DMS 273 treated with DMSO at 0.1 percent for 48 hours (cell line): ENCODE measurements at places on chromosomes 7 and 10.

GRCh38 chr10:78579995-78580394 lies 488.8 kb upstream of the ZMIZ1 start:
- no peak for DNase-seq

DNA sequence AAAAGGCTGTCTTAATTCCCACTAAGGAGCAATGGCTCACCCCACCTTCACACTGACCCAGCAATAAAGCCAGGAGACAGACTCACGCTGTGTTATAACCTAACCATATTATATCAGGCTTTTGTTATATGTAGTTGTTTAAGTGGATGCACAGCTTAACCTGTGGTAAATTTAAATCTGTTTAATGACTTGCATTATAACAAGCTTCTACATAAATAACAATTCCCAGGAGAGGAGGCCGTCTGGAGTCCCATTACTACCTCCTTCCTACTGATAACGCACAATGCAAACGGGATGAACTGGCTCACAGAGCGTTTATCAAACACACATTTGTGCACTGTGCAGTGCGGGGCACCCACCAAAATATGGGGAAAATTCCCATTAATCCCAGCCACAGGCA lies 102.1 kb upstream of the MGMT start:
- no peak for DNase-seq

DNA sequence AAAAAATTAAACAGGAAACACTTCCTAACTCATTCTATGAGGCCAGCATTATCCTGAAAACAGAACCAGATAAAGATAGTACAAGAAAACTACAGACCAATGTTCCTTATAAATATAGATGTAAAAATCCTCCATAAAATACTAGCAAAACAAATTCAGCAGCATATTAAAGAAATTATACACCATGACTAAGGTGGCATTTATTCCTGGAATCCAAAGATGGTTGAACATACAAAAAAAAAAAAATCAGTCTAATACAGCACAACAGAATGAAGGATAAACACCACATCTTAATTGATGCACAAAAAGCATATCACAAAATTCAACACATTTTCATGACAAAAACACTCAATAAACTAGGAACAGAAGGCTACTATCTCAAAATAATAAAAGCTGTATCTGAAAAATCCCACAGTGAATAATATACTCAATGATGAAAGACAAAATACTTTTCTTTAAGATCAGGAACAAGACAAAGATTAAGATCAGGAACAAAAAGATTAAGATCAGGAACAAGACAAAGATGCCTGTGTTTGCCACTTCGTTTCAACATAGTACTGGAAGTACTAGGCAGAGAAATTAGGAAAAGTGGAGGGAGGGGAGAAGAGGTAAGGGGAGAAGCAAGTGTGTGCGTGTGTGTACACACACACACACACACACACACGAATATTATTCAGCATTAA lies 95.6 kb downstream of the SNX13 start:
- no peak for DNase-seq

DNA sequence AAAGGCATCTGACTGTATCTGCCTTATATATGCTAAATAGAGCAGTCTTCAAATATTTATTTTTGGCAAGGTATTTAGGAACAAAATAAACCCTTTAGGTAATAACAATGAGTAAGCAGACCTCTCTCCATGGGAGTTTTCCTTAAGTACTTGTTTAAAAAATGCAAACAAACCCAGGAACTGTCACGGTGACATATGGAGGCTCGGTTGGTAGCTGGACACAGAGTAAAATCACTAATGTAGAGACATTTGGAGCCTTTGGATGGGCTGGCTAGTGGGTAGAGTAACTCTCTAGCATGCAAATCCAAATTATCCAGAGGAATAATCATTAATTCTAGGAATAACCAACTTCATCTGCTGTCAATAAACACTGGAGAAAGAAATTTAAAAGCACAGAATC lies 71.6 kb upstream of the LAMB4 start:
- DNase-seq, result peak; percentile 16

DNA sequence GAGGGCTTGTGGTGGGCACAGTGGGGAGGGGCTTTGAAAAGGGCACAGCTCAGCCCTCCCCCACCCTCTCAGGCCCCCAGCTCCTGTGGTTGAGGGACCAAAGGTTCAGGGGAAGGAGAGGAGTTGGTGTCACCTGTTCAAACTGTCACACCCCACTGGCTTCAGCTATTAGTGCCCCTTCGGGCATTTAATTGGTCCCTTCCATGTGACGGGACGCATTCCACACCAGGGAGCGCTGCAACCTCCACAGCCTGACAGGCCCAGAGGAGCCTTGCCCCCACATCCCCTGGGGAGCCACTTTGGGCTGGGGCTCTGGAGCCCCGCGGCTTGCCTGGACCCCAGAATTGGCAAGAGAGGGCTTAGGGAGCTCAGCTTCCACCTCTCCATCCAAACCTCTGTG lies 75.7 kb downstream of the C10orf105 start:
- DNase-seq, result no peak

DNA sequence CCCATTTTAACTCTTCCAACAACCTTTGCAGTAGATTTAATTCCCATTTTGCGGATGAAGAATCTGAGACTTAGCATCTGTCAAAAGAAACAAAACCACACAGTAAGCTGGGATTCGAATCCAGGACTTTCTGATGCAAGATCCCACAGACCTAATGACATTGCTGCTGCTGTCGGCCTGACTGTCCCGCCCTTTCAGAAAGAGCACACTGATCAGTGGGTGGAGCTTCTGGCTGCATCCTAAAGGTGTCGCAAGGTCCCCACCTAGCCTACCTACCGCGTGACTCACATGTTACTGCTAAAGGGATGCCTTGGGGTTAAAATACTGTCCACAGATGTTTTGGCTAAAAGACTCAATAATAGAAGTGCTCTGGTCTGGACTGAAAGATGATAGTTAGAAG lies 134.7 kb downstream of the EMX2 start:
- no peak for DNase-seq

DNA sequence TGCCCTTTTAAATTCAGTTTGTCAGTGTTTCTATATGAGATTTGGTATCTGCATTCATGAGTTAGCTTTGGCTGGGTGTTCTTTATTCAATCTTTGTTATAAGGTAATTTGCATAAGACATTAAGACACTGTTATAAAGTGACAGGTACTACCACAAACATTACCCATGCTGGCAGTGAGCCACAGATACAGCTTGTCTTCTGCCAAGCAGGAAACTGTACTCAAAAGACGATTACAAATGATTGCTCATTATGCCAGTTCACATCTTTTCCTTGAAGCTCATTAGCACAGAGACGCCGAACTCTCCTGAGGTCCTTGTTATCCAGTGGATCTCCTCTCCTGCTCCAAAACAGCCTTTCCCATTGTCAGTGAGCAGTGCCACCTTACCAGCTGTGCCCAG lies 30.4 kb downstream of the AMPH start:
- DNase-seq, result no peak

GRCh38 chr7:92915348-92915747 lies 79.0 kb upstream of the CDK6 start:
- DNase-seq, result no peak

GRCh38 chr7:120729245-120729644 lies 128.7 kb downstream of the TSPAN12 start:
- DNase-seq, result no peak

GRCh38 chr10:76112826-76113150 lies 681.4 kb downstream of the LRMDA start:
- no peak for DNase-seq

DNA sequence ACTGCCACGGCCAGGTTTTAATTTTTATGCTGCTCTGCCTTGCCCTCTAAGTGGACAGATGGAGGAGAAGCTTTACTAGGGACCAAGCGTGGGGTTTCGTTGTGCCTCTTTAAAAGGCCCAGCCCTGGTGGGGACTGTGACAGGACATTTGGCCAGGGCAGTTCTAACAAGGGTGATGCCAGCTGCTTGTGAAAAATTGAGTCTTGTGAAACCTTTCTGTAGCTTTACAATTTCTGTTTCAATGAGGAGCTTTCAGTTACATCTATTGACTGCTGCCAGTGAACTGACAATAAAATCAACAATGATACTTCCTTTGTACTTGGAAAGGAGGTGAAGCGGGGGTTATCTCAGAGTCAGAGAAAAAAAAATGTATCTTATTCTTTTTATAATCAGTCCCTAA lies 233.1 kb upstream of the CSTF2T start:
- DNase-seq, result no peak

GRCh38 chr7:7798510-7798909 lies 80.1 kb upstream of the RPA3 start:
- peak; percentile 55 for DNase-seq

- DNase-seq, result no peak
These were observed 235.2 kb downstream of the POU6F2 start for GRCh38 chr7:39212876-39213275.

DNA sequence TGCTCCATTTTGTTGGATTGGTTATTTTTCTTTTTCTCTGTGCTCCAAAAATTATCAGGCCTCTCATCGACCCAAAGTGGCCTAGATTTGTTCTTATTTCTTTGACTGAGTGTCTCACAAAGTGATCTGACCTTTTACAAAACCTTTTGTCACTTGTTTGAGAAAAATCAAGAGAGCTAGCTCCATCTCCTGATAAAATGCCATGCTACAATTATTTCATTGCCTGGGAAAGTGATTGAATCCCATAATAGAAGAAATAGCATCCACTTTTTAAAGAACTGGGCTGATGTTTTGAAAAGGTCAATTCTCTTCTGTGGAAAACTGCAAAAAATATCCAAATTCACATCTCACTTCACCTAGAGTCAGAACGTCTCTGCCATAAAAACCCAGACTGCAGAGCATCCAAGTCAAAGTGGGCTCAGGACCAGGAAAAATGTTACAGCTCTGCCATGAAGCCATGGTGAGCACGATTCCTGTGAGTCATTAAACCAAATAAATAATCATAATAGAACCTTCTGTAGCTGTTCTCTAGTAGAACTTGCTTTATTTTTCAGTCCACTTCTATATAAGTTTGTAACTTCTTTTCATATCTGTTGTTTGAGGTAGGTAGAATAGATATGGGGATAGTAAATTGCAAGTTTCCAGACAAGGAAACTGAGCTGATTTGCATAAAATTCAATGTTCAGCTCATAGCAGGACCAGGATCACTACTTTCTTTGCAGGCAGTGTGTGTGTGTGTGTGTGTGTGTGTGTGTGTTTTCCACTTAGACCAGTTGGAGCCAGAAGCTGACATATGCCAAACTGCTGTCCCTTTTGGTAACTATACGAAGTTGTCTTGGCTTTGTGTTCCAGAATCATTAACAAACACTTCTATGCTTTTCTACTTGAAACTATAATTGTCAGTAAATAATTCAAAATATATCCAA lies 632.5 kb upstream of the ANKRD30A start:
- no peak for DNase-seq

- DNase-seq, result no peak
These were observed 151.3 kb downstream of the GALNT11 start for GRCh38 chr7:152176797-152177196.

DNA sequence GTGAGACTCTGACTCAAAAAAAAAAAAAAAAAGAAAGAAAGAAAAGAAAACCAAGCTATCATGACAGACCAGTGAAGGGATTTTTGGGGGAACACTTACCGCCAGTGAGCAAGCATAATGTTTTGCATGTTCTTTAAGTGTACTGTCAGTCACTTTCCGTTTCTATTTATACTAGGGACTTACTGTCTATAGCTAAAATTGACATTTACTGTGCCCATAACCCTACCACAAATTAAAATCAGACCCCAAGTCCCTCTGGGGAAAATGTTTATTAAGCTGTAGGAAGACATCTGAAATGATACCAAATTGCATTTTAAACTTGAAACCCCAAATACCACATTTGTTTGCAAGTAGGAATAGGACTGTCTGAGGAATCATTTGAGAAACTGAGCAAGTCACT lies 252.8 kb downstream of the TRIL start:
- no peak for DNase-seq

DNA sequence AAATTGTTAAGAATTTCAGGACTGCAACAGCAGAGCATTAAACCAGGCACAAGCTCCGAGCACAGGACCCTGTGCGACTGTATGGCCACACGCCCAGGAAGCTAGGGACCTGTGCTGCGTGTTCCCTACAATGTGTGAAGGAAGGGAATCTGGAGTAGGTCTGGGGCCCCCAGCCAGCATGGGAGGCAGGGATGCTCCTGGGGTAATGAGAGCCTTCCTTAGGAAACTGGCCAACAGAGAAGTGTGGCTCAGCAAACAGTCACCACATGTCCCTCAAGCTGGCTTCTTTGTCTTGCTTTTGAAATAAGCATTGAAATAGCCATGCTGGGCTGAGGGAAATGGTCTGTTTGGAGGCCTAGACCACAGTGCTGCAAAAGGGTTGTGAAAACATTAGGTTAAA lies 8.2 kb downstream of the BLNK start:
- DNase-seq, result no peak

- DNase-seq, result no peak
These were observed 520 bp upstream of the MICU1 start for GRCh38 chr10:72626444-72626754.

DNA sequence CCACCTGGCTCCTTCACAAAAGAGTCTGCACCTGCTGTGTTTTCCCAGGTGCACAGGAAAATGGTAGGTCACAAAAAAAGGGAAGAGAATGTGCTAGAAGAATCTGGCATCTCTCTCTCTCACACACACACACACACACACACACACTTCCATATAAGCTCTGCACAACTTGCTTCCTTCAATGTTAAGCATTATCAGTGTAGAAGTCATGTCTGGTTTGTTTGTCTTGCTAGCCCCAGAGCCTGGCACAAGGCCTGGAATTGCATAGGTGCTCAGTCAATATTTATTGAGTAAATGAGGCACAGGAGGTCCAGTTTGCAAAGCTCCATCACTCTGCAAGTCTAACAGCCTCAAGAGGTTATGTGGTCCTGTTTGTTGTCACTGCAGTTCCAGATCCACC lies 867.3 kb upstream of the AUTS2 start:
- DNase-seq, result no peak

DNA sequence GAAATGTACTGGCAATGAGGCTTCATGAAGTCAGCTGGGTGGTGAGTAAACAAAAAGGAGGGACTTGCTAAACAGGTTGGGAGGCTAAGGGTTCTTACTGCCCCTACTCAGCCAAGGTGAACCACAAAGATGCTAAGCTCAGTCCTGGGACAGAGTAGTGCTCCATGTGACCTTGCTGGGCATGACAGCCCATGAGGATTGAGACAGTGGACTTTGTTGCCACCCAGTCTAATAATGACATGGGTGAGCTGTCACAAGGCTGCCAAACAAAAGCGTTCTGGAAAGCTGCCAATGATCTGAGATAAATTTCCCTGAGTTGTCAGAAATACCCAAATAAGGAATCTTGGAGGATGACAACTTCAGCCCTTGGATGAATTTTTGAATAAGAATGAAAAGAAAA lies 75.2 kb downstream of the CLEC2L start:
- no peak for DNase-seq
